Stimulated activated CD4-positive, alpha-beta T cell treated with anti-CD3 and anti-CD28 coated beads, Interleukin-15, amount 100 ng/mL, for 24 hours (primary cell): ENCODE measurements at places on chromosomes 1 and 21.

- DNase-seq, result no peak
Observed at GRCh38 chr1:222975472-222976122, 160.8 kb downstream of the DISP1 start.

DNA sequence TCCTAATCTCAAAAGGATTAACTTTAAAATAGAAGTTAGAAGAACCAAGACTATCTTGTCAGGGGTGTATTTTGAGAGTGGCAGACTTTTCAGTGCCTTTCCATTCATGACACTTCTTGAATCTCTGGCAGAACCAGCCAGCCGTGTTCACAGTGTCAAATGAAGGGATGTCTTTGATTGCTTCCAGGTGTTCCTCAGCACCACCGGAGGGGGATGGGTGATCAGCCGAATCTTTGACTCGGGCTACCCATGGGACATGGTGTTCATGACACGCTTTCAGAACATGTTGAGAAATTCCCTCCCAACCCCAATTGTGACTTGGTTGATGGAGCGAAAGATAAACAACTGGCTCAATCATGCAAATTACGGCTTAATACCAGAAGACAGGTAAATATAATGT lies 32.3 kb downstream of the FMO1 start:
- DNase-seq, result no peak

GRCh38 chr1:201311356-201312011 lies 28.2 kb downstream of the PKP1 start:
- DNase-seq, result no peak

DNA sequence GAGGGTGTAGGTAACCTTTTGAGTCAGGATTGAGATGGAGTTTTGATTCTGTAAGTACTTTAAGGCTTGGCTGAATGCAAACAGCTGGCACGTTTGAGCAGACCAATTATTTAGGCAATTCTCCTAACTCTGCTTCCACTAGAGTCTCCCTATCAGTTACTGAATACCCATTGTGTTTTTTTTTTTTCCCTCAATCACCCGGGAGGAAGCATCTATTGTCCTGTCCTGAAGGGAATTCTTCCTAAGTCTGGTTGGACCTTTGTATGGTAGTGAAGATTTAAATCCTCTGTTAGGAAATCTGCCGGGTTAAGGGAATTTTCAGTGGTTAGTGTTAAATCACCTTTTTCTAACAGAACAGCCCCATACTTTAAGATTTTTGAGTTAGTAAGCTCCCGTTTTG lies 571.2 kb upstream of the USP24 start:
- DNase-seq, result no peak

- no peak for DNase-seq
Observed at GRCh38 chr1:236952246-236953003, 51.8 kb downstream of the MT1HL1 start.
